ENCODE measurements at places on chromosomes 1 and 21.

DNA sequence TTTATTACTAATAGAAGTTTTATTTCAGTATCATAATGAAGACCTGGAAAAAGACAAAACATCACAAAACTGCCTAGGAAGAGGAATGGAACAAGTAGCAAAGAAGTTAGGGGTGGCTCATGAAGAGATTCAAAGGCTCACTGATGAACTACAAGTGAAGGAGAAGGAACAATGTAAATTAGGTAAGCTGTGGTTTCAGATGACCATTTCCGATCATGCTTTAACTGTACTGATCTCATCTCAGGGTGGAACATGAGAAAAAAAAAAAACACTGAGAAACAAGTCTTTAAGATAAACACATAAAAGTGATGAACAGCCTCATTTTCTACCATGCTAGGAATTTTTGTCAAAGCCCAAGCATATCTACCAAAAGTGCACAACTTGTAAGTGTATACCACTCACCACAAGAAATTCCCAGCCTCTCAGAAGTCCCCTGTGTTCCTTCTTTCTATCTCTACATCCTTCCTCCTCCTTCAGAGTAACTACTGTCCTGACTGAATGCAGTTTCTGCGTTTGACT lies 19.6 kb downstream of the CCDC30 start:
- no peak for DNase-seq

DNA sequence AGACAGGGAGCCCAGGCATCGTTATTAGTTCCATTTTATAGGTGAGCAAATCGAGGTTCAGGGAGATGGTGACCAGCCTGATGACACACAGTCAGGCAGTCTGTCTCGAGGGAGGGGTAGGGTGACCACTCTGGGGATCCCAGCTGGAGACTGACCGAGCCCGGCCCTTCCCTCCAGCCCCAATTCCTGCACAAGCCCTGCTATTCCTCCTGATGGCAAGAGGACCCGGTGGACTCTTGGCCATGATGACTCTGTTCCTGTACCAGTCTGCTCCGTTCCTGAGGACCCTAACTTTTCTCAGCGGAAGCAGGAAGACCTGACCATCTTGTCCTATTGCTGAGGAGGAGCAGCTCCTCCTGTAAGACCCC lies 391 bp downstream of the AGT start:
- DNase-seq: no peak

DNA sequence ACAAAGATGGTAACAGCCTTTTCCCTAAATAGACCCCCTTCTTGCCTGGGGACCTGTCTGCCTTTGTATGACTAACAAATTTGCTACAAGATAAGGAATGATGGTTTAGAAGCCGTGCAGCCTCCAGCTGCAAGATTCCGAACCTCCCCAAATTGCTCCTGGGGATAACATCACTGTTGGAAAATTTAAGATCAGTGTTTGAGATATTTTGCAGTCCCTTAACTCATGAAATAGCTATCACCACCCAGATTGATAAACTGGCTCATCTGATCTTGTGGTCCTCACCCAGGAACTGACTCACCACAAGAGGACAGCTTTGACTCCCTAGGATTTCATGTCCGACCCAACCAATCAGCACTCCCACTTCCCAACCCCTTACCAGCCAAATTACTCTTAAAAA lies 254.7 kb downstream of the USH2A start:
- DNase-seq: no peak

GRCh38 chr1:85952460-85952859 lies 204.1 kb downstream of the COL24A1 start:
- no peak for DNase-seq

- no peak for DNase-seq
These were observed 5.5 kb downstream of the ETS2 start for GRCh38 chr21:38811257-38811656.
